ENCODE measurements at places on chromosomes 1 and 21.

GRCh38 chr1:163673759-163674151 lies 352.0 kb downstream of the NUF2 start:
- DNase-seq: no peak

DNA sequence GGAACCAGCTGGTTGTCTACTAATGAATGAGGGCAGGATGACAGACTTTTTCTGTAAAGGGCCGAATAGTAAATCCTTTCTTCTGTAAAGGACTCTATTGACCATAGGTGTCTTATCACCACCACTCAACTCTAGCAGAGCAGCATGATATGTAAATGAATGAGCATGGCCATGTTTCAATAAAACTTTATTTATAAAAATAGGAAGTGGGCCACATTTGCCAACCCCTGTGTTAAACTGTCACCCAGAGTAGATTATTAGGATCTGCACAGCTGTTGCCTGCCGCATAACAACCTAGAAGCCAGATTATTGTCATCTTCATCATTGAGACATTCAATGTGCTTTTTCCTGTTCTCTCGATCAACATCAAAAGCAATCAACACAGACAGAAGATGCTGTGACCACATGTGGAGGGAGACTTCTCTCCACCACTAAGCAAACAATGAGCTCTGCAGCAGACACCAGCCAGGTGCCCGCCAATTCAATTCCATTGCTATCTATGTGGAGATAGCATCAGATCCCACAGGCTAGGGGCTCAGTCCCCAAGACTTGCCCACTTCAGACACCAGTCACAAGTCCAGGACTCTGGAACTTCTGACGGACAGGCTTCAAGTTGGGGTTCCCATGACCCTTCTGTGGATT lies 6.8 kb upstream of the EFHD2 start:
- DNase-seq: no peak

GRCh38 chr1:30901798-30902581 lies 6.6 kb downstream of the SDC3 start:
- no peak for DNase-seq

- DNase-seq: no peak
Measured at GRCh38 chr1:157968946-157969345, 24.5 kb upstream of the KIRREL1 start.

- no peak for DNase-seq
Measured at GRCh38 chr1:145947551-145947950, 10.3 kb downstream of the LIX1L start.

GRCh38 chr1:25117233-25117823 lies 115.0 kb downstream of the SYF2 start:
- DNase-seq: peak; percentile 55

DNA sequence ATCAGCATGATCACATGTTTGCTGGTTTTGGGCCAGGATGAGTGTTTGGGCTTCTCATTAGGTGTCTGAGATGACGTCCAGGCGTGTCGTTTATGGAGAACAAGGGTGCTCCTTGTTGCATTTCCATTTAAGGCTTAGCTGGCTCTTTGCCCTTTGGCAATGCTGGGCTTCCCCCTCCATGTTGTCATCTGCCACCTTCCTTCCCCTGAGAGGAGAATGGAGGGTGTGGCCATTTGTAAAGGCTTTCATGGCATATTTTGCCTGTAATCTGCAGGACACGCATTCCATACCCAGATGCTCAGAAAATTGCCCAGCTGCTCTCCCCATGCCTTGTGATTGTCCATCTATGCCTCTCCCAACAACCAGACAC lies 27.7 kb downstream of the PKP1 start:
- DNase-seq: no peak

- DNase-seq: no peak
Measured at GRCh38 chr1:41618066-41618825, 133.8 kb upstream of the EDN2 start.

- no peak for DNase-seq
Measured at GRCh38 chr1:108089477-108089876, 110.7 kb downstream of the SLC25A24 start.

DNA sequence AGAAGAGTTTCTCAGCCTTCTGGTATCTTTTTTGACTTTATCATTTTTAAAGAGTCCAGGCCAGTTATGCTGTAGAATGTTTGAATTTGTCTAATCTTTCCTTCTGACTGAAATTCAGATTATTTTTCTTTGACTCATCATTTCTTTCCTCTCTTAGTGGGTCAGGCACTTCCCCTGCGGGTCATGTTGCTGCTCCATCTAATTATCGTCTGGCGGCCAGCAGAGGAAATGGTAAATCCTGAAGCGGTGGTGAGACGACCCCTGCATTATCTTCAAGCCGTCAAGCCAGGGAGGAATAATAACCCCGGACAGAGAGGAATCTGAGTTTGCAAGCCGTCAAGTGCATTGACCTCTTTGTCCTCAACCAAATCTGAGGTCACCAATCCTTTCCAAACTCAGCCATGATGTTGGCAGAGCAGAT lies 102.1 kb downstream of the ADSS2 start:
- DNase-seq: no peak

GRCh38 chr1:229378586-229379367 lies 35.9 kb upstream of the CCSAP start:
- no peak for DNase-seq

DNA sequence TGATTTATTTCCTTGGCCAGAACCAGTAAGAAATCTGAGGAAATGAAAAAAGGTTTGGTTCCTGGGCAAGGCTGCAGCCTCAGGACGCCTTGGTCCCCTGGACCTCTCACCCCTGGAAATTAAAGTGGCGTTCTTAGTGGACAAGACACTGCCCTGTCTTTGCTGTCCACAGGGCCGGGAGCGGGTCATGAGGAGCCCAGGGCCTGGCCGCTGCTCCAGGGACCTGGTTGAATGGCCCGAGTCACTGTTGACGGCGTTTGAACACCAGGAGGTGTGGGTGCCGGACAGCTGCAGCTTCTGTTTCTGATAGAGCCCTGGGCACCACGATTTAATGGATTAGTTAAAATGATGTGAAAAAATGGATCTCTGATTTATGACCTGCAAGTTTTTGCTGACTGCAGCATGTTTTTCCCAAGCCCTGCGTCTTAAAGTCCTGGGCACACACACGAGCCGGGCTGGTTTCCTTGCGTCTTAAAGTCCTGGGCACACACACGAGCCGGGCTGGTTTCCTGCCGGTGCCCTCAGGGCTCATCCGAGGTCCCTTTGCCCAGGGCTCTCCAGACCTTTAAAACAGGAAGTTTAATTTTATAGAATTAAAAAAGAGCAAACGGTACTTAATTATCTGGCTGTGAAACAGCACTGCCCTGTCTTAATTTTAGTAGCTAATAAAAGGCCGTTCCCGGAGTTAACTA lies 74.1 kb upstream of the ACTRT2 start:
- no peak for DNase-seq

GRCh38 chr1:36433102-36433501 lies 17.1 kb downstream of the OSCP1 start:
- no peak for DNase-seq

GRCh38 chr1:226061841-226062557 lies 517 bp upstream of the H3-3A start:
- peak; percentile 54 for DNase-seq

Measured in stimulated activated CD4-positive, alpha-beta T cell treated with anti-CD3 and anti-CD28 coated beads, Interleukin-2, amount 100 ng/mL, for 24 hours (primary cell).